SK-N-SH (cell line): ENCODE measurements at places on chromosomes 2 and 18. TPM values are rescaled to one million over a fixed set of nuclear protein-coding genes. Genes with fewer than 3 reads are reported as not detected.

DNA sequence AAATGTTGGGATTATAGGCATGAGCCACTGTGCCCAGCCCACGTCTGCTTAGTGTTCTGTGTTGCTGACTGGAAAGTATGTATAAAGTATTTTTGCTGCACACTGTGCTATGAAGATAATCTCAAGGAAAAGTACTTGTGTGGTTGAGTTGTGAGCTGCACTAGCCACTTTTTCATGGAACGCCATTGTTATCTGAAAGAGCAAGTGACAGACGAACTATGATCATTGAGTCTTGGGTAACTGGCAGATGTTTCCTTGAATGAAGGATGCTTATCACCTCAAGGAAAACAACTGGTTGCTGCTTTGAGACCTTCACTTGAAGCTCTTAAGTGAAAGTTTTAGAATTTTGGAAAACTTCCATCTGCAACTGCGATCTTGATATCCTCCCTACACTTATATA is 82.2 kb upstream of the KCTD1 start:
- no peaks in the 10 kb centered on the region for H3K36me3 ChIP-seq
- H3K4me1 ChIP-seq = peaks cover 11% of the 10 kb centered on the region; the same call in 1 of the 2 replicates
- no peak overlapping the region for H3K4me3 ChIP-seq
- no peak for DNase-seq
- H3K27me3 ChIP-seq = no peaks in the 10 kb centered on the region

- peak; percentile 69 for DNase-seq
- H3K27ac ChIP-seq = no peak within 1 kb of the TSS
- H3K4me1 ChIP-seq = no peaks in the 10 kb centered on the region
- H3K27me3 ChIP-seq = peaks cover 95% of the 10 kb centered on the region
- peak within 1 kb of the TSS; percentile 45 for H3K4me3 ChIP-seq
- H3K36me3 ChIP-seq = no peaks in the 10 kb centered on the region
These were observed at the start of gene GATA6 for GRCh38 chr18:22169011-22169888. TSS of gene GATA6 (plus strand) at chr18:22169589. CDS start at chr18:22171145, 1,556 bp downstream.

The RHOB gene
- 43.5 and 50.3 TPM in 2 replicates for polyA plus RNA-seq

DNA sequence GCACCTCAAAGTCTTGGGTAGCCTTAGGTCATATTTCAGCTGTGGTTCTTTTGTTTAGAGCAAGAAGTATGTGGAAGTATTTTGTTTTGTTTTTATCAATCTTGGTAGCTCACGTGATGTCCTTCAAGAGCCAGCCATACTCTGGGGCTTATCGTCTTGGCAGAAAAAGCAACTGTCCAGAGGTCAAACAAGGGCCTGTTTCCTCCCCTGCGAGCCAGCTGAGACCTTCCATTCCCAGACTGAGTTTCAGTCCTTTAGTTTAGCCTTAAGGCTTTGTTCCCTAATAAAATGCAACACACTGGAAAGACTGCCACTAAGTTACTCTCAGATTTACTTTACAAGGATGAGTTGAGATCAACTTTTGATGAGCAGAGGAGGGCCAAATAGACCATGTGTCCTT is 63.5 kb downstream of the TXNL1 start:
- no peaks in the 10 kb centered on the region for H3K27me3 ChIP-seq
- H3K4me3 ChIP-seq = no peak overlapping the region
- H3K36me3 ChIP-seq = no peaks in the 10 kb centered on the region
- DNase-seq = no peak
- no peaks in the 10 kb centered on the region for H3K4me1 ChIP-seq

The TUBA3E gene
- polyA plus RNA-seq = not detected in 2 replicates

DNA sequence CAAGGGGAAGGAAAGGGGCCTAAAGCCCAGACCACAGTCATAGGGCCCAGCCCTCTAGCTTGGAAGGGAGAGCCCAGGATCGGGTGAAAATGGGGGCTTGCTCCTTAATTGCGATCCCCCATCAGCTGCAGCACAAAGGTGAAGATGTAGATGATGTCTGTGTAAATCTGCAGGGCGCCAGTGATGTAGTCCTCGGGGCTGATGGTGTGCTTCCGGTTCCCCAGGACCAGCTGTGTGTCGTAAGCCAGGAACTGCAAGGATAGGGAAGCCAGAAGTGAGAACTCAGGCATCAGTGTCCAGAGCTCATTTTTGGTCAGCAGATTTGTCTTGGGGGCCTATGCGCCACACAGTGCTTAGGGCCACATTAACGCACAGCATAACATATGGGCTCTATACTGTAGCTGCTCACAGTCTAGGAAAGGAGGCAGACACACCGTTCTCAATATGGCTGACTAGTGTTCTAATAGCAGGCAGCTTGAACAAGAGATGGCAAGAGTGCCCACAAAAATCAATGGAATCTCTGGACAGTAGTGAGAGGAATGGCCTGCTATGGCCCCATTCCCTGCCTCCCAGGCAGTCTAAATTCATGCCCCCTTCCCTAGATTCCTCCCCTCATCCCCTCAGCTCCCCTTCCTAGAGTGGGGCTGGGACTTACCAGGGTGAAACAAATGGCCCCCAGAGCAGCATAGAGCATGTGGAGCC is 5.2 kb downstream of the PNKD start:
- no peak overlapping the region for H3K4me3 ChIP-seq
- no peaks in the 10 kb centered on the region for H3K27me3 ChIP-seq
- no peak overlapping the region for H3K27ac ChIP-seq
- H3K4me1 ChIP-seq = 0 out of 2 replicates have a peak, but pooled peaks cover 14% of the 10 kb centered on the region
- no peak for DNase-seq
- peaks cover 17% of the 10 kb centered on the region for H3K36me3 ChIP-seq

The FAM124B gene
- 0.03 TPM in 1 of 2 replicates, not detected in the other for polyA plus RNA-seq

DNA sequence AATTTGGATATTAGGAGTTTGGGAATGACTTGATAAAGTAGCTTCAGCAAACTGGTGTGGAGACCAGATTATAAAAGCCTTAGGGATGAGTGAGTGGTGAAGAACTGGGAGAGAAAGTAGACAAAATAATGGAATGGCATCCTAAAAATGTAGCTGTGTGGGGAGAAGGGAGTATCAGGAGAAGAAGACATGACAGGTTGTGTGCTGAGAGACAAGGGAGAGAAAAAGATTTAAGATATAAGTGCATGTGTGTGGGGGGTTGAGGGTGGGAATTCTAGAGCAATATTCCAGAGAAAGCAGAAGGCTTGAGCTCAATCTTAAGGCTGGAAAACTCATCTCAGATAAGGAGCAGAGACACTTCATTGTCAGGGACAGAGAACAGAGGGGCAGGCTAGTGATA is 159.5 kb downstream of the HNMT start:
- H3K4me3 ChIP-seq = no peak overlapping the region
- no peaks in the 10 kb centered on the region for H3K27me3 ChIP-seq
- DNase-seq = no peak
- no peaks in the 10 kb centered on the region for H3K36me3 ChIP-seq
- no peaks in the 10 kb centered on the region for H3K4me1 ChIP-seq

- H3K4me1 ChIP-seq = no peaks in the 10 kb centered on the region; the same call in 1 of the 2 replicates
- H3K36me3 ChIP-seq = no peaks in the 10 kb centered on the region
- no peak overlapping the region for H3K27ac ChIP-seq
- peak overlapping the region; percentile 57; the same call in 1 of the 2 replicates for H3K4me3 ChIP-seq
These were observed 12.2 kb downstream of the WNT10A start for GRCh38 chr2:218892693-218893348.

DNA sequence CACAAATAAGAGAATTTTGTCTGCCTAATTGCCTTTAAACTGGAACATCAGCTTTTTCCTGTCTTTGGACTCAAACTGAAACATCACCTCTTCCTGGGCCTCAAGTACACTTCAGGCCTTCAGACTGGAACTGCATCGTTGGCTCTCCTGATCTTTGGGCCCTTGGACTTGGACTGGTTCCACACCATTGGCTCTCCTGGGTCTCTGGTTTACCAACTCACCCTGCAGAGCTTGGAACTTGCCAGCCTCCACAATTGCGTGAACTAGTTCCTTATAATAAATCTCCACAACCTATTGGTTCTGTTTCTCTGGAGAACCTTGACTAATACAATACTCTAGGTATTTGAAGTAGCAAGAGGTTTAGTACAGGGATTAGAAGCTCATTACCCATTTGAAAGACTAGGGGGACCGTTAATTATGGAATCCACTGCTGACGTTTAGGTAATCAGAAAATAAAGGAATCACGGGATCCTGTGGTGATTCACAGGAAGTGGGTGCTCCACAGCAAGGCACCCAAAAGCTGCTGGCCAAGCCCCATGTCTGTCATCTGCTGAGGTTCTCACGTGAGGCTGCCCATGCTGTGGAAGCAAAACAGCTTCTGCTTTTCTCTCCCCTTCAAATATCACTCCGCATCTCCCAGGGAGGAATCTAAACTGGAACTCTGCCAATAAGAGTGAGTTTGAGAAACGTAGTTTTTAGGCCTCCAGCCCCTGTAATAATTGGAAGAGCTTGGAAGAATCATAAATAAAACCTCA is 20.0 kb upstream of the SGPP2 start:
- H3K27ac ChIP-seq = no peak overlapping the region
- H3K4me3 ChIP-seq = no peak overlapping the region
- DNase-seq = no peak
- H3K4me1 ChIP-seq = no peaks in the 10 kb centered on the region

DNA sequence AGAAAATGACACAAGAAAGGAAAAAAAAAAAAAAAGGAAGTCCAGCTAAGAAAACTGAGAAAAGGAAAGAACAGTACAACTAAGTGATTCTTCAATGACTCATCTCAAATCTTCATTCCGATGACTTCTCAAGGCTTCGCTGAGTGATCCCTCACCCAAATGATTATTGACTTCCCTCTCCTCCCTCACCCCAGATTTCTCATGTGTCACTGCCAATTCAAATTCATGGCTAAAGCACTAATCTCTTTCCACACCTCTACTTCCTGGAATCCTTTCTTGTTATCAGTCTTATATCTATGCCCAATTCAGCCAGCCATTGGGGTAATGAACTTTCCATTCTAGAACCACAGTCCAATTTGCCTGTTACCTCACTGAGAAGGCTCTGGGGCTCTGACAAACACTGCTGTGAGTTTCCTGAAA is 7.2 kb upstream of the ABCB11 start:
- no peaks in the 10 kb centered on the region for H3K36me3 ChIP-seq
- H3K27me3 ChIP-seq = no peaks in the 10 kb centered on the region
- H3K4me1 ChIP-seq = no peaks in the 10 kb centered on the region
- no peak overlapping the region for H3K27ac ChIP-seq
- no peak for DNase-seq

GRCh38 chr2:239858179-239858578 is 167.0 kb downstream of the NDUFA10 start:
- no peaks in the 10 kb centered on the region for H3K4me1 ChIP-seq
- H3K27ac ChIP-seq = no peak overlapping the region
- no peaks in the 10 kb centered on the region for H3K36me3 ChIP-seq
- DNase-seq = no peak

DNA sequence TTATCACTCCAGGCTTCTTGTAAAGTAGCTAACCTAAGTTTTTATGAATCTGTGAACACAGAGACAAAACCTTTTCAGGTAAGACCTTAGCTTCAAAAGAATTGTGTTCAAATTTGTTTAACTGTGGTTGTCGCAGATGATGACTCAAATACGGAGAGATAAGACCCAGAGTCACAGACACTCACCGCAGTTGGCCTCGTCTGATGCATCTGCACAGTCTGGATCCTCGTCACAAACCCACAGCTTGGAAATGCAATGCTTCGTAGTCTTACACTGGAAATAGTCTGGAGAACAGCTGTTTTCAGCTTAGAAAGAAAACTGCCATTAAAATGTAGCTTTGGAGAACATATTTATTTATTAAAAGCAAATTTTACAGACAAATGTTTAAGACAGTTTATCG is 1662.1 kb upstream of the NXPH2 start:
- peak overlapping the region; percentile 92 for H3K27ac ChIP-seq
- H3K27me3 ChIP-seq = no peaks in the 10 kb centered on the region
- no peaks in the 10 kb centered on the region for H3K36me3 ChIP-seq
- H3K4me3 ChIP-seq = no peak overlapping the region
- 0 out of 2 replicates have a peak, but pooled peaks cover 5% of the 10 kb centered on the region for H3K4me1 ChIP-seq

- peaks cover 14% of the 10 kb centered on the region; the same call in 1 of the 2 replicates for H3K4me1 ChIP-seq
- H3K36me3 ChIP-seq = no peaks in the 10 kb centered on the region
- no peak overlapping the region for H3K27ac ChIP-seq
- no peaks in the 10 kb centered on the region for H3K27me3 ChIP-seq
- H3K4me3 ChIP-seq = no peak overlapping the region
- DNase-seq = no peak
These were observed 10.6 kb downstream of the DAW1 start for GRCh38 chr2:227881866-227882517.

DNA sequence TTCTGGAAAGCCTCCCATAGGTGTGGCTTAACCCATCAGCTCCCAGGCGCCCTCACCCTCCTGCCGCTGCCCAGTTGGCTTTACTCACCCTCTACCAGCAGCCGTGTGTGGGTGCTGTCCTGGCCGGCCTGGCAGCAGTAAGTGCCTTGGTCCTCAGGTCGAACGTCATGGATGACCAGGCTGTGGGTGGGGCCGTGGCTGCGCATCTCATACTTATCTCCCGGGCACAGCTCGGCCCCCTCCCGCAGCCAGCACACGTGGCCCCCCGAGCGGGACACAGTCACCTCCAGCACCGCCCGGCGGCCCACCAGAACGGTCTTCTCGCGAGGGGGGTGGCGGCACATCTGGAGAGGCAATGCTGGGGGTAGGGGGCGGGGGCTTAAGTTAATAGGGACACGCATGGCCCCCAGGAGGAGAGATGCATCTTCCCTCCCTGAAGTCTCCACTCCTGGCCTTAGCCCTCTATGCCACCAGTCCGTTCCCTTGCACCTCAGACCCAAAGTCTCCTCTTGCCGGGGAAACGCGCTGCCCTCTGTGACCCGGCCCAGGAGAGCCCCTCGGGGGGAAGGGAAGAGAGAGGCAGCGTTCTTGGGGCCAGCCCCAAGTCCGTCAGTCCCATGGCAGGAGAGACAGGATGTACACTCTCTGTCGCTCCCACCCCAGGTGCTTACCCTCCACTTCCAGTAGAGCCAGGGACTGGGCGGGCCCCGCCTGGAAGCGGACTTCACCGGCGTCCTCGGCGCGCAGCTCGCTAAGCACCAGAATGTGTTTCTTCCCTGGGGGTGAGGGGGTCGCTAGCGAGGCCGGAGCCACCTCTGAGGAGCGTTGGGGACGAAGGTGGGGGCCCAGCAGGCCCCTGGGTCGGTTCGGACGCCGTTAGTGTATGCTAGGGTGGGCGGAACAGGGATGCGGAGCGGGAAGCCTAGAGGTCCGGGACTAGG is 7.9 kb downstream of the TMEM198 start:
- no peaks in the 10 kb centered on the region for H3K27me3 ChIP-seq
- H3K4me1 ChIP-seq = peaks cover 27% of the 10 kb centered on the region; the same call in 1 of the 2 replicates
- peak overlapping the region; percentile 67 for H3K4me3 ChIP-seq
- peak; percentile 86 for DNase-seq
- no peaks in the 10 kb centered on the region; the same call in 1 of the 2 replicates for H3K36me3 ChIP-seq

- no peaks in the 10 kb centered on the region for H3K27me3 ChIP-seq
- H3K27ac ChIP-seq = peak overlapping the region; percentile 88
- H3K36me3 ChIP-seq = no peaks in the 10 kb centered on the region
- DNase-seq = no peak
- peak overlapping the region; percentile 42; the same call in 1 of the 2 replicates for H3K4me3 ChIP-seq
- peaks cover 56% of the 10 kb centered on the region for H3K4me1 ChIP-seq
These were observed 38.0 kb downstream of the TSHZ1 start for GRCh38 chr18:75248426-75249174.

The AQP12A gene
- not detected in 2 replicates for polyA plus RNA-seq

GRCh38 chr2:25938345-25938744 is 44.0 kb downstream of the KIF3C start:
- H3K27me3 ChIP-seq = no peaks in the 10 kb centered on the region
- no peak overlapping the region for H3K27ac ChIP-seq
- H3K4me1 ChIP-seq = no peaks in the 10 kb centered on the region
- H3K4me3 ChIP-seq = no peak overlapping the region
